ENCODE measurements at places on chromosomes 1 and 21.

DNA sequence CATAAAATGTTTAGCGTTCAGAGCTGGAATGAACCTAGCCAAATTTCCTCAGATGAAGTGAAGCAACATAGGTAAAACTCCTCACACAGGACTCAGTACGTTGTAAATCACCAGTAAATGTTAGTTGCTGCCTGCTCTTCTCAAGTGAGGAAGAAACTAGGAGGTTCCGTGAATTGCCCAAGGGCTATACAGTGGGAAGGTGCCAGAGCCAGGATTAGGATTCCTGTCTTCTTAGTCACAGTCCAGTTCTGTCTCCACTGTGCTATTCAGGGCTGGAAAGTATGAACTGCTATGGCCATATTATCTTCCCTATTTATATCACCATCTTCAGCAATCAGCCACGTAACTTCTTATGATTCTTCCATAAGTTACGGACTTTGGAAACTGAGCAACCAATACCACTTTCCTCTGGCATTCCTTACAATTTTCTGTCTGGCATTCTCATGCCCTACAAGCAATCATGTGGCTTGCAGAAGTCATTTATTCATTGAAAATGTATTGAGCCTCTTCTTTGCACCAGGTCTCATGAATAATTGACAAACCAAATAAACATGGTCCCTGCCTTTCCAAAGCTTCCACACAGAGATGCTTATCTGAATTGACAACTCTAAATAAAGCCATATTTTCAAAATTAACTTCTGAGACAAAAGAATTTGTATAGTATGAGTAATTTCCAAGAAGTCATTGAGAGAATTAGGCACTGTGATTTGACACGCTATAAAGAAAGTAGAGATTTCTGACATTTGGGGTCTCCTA, 271.6 kb upstream of the SGIP1 start:
- no peak for DNase-seq

- no peak for DNase-seq
Observed at GRCh38 chr1:150273311-150273710, 721 bp downstream of the C1orf54 start.

- no peak for DNase-seq
Observed at GRCh38 chr21:45019887-45020537, 54.4 kb upstream of the ADARB1 start.

DNA sequence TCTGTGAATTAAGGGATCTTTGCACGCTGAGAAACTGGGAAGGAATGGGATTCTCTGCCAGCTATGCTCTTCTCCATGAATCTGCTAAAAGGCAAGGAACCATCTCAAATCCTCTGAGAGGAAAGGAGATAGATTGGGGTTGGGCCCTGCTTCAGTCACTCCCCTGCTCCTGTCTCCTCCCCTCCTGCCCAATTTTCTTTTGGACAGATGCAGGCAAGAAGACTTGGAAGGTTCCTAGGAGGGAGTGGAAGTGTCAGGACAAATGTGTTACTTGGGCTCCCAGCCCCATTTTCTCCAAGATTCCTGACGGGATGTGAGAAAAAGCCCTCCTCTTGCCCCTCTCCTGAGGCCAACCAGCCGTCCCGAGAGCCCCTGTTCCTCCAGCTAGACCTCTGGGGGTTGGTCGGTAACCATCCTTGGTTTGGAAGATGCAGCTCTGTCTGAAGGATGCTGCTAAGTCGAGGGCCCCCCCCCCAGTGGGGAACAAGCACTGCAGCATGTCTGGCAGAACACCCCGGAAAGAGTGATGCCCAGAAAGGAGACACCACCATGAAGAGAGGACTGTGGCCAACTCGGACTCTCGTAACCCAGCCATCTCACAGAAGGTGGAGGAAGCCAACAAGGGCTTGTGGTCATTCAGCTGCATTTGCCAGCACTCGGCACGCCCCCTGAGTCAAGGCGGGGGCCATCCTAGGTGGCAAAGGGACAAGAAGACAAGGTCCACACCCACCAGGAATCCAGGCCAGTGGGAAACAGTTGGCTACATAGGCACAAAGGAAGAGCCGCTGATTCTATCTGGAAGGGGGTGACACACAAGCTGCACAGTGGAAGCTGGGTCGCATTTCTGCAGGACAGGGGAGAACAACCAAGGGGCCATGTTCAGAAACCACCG, 43.7 kb downstream of the CDK18 start:
- no peak for DNase-seq

DNA sequence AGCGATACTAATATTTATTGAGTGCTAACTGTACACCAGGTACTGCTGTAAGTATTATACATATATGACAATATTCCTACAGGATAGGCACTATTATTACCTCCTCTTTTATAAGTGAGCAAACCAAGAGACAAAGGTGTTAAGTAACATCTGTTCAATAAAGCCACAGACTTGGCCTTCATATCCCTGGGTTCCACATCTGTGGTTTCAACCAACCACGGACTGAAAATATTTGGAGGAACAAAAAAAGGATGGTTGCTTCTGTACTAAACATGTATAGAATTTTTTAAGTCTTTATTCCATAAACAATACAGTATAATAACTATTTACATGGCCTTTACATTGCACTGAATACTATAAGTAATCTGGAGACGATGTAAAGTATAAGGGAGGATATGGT, 95.1 kb downstream of the RERE start:
- DNase-seq, result no peak

- no peak for DNase-seq
Observed at GRCh38 chr1:228336308-228337030, 70.2 kb downstream of the TRIM11 start.

- DNase-seq, result no peak
Observed at GRCh38 chr1:74522148-74522547, 9.7 kb upstream of the LRRC53 start.

- no peak for DNase-seq
Observed at GRCh38 chr1:228064741-228065542, 17.6 kb upstream of the ARF1 start.

DNA sequence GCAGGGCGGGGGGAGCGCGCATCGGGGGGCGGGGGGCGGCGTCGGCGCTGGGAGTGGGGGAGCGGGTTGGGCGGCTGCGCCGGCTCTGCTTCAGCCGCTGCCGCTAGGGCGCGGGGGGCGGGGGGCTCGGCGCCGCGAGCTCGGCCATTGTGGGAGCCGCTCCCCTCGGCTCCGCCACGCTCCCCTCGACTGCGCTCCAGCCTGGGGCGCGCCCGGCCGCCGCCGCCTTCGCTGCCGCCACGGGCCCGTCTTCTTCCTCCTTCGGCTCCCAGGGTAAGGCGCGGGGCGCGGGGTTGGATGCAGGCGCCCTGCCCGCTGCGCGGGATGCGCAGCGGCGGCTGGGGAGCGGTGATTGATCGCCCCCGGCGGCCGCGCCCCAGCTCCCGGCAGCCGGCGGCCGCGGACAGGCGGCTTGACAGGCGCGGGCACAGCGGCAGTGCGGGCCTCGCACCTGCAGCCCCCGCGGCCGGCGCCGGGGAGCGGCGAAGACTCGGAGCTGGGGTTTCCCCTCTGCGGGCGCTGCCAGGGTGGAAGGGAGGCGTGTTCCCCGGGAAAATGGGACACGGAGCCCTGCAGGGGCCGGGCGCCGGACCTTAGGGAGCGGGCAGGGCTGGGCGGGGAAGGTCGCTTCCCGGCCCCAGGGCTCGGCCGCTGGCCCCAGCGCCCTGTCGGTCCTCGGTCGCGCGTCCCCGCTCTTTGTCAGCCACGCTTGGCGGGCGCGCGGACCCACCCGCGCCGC, 55.3 kb downstream of the NDUFS5 start:
- no peak for DNase-seq

GRCh38 chr1:26337206-26337535, 16.8 kb downstream of the CRYBG2 start:
- no peak for DNase-seq
